ENCODE measurements at places on chromosomes 6 and 20.
A peak's percentile ranks its signal among the peaks of the same experiment; 100 is the strongest.

DNA sequence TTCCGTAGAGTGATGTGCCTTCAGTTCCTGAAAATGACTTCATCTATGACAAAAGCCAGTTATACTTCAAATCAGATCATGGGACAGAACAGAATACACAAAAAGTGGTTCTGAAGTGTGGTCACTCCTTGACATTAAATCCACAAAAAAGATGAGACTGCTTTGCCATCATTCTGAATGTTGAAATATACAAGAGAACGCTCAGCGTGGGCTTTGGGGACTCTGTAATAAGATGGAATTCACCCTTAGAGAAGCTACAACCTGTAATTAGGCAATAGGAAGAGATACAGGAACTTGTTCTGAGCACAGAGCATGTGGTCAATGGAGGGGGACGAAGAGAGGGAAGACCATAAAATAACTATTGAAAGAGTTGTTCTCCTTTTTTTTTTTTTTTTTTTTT is 184.3 kb downstream of the CARMIL1 start:
- no peak for DNase-seq

GRCh38 chr6:17116117-17116440 is 14.2 kb downstream of the STMND1 start:
- no peak for DNase-seq

GRCh38 chr20:50308513-50309279 is 118.1 kb downstream of the CEBPB start:
- peak; percentile 59 for DNase-seq

- DNase-seq: no peak
These were observed 25.7 kb downstream of the GSTA4 start for GRCh38 chr6:52969359-52969758.

DNA sequence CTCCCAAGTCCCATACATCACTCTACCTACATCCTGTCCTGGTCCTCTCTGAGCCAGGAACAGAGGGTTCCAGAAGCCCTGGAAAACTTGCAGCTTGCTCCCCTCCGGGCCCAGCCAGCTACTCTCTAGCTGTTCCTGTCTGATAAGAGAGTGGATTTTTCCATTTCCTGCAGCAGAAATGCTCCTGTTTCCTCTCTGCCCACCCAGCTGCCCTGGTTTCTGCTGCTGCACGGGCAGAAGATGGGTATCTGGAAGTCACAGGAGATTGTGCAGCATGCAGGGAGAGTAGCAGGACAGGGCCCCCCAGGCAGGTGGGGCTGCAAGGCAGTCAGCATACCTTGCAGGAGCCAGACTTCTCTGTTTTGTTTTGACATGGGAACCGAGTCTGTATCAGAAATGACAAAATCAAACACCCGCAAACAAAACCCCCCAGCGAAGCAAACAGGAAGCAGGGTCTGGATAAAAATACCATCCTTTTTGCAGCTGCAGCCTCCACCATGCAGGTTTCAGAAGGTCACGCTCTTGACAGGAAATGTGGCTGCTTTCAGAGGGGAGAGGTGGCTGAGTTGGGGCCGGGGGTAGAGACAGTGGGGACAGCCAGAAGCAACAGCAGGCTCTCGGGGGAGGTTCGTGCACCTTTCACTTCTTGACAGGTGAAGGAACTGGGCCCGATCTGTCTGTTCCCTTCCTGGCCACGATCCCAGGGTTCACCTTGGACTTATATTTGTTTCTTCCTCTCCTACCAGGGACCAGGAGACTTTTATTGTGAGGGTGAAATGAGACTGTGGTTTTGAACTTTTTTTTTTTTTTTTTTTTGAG is 50.8 kb upstream of the FAM83D start:
- no peak for DNase-seq

DNA sequence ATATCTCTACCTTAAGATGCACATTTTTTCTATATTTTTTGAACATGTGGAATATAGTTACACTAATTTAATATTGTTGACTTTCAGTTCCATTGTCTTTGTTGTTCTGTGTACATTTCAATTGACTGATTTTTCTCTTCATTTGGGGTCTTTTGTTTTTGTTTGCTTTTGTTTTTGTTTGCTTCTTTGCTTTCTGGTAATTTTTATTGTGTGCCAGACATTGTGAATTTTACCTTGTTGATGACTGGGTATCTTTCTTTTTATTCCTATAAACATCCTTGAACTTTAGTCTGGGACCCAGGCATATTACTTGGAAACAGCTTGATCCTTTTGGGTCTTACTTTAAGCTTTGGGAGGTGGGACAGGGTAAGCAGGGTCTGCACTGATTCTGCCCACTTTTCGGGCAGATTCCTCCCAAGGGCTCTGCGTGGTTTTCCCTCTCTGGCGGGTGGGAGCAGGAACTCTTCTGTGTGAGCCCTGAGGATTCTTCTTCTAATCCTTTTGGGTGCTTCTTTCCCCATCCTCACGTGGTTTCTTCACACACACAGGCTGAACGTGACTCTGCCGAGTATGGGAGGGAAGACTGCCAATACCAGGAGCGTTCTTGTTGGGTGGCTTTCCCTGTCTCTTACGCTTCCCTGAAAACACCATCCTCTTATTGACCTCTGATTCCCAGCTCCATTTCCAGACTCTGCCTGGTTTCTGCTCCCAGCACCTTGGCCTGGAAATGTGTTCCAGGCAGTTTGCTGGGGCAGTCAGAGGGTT is 200.5 kb downstream of the ARID1B start:
- DNase-seq: no peak

GRCh38 chr6:110826236-110827129 is 11.2 kb upstream of the CDK19 start:
- DNase-seq: no peak

- DNase-seq: no peak
These were observed 21.9 kb upstream of the PNRC1 start for GRCh38 chr6:89058627-89059026.

DNA sequence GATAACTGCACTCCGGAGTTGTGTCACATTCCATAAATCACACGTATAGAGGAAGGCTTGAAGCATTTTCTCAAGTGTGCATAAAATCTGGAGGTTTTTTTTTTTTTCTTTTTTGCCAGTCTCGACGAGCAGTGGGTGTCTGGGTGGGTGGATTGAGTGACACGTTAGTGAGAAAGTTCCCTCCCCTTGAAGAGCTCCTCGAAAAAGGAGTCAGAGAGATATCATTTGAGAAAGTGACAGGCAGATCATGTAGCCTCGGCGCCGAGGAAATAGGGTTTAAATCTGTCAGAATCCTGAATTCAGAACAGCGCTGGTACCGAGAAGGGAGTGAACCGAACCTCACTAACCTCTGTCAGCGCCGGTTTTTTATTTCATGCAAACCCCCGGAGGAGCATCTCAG is 269.5 kb upstream of the ARID1B start:
- peak; percentile 9 for DNase-seq

GRCh38 chr6:3759646-3760232 is 8.2 kb upstream of the PXDC1 start:
- DNase-seq: no peak

DNA sequence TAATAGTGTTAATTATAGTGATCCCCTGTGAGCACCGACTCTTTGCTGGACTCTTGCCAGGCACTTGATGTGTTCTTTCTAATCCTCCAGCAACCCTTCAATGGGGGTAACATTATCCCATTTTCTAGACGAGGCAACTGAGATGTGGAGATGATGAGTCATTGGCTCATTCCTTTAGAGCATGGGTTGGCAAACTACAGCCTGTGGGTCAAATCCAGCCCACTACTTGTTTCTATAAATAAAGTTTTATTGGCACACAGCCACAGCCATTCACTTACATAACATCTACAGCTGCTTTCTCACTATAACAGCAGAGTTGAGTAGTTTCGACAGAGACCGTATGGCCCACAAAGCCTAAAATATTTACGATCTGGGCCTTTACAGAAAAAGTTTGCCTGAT is 249.5 kb upstream of the KCNG1 start:
- DNase-seq: no peak

GRCh38 chr6:1858196-1858595 is 248.5 kb downstream of the FOXC1 start:
- DNase-seq: no peak

GRCh38 chr6:113829696-113830045 is 27.5 kb upstream of the MARCKS start:
- no peak for DNase-seq

DNA sequence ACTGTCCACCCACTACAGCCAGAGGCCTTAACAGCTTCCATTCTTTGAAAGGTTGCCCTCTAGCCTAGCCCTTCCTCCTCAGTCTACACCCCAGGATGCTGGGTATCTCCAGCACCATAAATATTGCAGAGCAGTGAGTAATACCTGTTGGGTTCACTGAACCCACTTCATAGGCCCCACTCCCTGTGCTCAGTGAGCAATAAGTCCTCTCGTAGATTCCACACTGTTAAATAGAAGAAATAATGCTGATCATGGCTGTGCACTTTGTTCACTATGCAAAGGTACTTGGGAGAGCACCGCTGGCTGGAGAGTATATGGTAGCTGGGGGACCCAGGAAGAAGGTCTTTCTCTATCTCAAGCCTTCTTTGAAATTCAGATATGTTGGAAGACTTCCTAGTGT is 87.3 kb downstream of the RSPH3 start:
- no peak for DNase-seq

DNA sequence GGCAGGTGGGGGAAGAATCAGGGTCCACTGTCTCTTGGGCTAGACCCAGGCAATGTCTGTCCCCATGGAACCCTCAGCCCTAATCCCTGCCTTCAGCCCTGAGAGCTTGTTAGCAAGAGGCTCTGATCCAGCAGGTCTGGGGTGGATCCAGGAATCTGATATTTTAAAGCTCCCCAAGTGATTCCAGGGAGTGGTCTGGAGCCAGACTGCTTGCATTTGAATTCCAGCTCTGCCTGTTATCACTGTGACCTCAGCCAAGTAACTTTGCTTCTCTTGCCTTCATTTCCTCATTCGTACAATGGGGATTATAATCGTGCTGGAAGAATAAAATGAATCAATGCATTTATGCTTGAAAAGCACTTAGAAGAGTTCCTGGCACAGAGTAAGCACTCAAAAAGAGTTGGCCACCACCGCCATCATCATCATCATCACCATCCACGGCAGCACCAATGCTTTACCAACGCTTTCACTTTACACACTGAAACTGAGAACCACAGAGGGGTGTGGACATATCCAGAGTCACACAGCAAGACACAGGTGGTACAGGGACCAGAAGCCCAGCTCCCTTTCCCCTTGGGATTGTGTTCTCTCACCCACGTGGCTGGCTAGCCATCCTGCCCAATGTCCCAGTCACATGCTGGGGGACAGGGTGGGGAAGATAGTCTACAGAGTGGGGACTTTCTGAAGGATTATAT is 75.7 kb upstream of the RALY start:
- no peak for DNase-seq

- DNase-seq: peak; percentile 95
These were observed 630 bp downstream of the PPP1R3G start for GRCh38 chr6:5085648-5086293.

GRCh38 chr6:53827531-53827930 is 32.7 kb downstream of the LRRC1 start:
- no peak for DNase-seq

- DNase-seq: no peak
These were observed 516 bp downstream of the LRRC1 start for GRCh38 chr6:53795340-53795701.

- no peak for DNase-seq
These were observed 92.9 kb downstream of the SHLD1 start for GRCh38 chr20:5843054-5843592.

DNA sequence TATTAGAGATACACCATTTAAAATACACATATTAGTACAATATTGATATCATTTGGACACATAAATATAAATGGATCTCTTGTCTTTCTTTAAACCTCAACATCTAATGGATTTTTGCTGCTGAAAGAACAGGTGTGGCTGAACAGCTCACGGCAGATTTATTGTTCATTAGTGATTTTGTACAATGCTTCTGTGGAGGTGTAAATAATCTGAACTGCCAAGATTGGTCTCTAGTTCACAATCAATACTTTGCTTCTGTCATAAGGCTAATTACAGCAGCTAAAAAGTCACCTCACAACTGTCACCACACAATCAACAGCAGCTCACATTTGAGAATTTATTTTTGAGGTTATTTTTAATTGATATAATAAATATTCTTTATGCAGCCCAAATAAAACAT is 162.0 kb upstream of the SIM1 start:
- no peak for DNase-seq

- DNase-seq: no peak
These were observed 101.3 kb downstream of the RALGAPA2 start for GRCh38 chr20:20611167-20611566.

DNA sequence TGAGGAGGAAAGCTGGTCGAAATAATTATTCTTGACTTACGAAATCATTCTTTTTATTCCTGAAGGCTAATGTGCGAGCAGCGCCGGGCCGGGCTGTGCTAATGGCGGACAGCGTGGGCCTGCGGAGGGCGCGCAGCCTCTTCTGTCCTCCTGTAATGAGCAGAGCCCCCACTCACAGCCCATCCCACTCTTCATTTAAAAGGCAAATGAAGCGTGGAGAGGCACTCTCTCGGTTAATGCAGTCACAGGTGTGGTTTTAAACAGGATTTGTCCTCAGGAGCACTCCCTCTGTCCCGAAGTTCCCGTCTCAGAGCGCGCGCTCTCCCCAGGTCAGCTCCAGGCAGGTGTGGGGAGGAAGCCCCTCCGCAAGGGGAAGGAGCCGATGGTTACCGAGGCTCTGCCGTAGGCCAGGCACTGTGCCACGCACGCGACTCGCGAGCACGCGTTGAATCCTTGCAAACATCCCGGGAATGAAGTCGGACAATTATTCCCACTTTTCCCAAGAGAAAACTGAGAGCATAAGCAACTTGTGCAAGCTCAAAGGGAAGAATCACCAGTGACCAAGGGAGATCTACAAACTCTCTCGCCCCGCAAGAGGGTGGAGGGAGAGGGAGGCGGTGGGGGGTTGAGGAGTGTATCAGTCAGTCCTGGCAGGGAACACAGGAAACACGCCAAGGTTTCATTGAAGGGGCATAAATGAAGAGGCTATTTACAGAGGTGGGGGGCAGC is 35.5 kb upstream of the ZFAND3 start:
- peak; percentile 76 for DNase-seq

DNA sequence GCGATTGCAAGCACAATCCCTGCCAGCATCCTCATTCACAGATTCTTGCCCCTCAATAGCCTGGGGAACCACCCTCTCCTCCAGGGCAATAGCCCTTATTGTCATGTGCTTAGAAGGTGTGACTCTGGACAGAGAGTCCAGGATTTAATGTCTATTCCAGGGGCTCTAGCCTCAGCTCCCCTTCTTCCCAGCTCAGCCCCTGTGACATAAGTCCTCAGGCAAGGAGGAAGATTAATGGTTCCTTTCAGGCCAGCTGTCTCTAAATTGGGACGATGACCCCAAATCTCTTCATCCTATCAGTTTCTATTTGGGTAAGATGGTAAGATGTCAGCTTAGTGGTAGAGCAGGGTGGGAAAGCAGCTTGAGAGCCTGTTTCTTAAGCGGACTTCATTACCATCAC is 8.1 kb downstream of the LRFN2 start:
- no peak for DNase-seq

GRCh38 chr6:125944434-125944816 is 12.1 kb upstream of the HINT3 start:
- DNase-seq: no peak

- no peak for DNase-seq
These were observed 206.7 kb downstream of the CENPW start for GRCh38 chr6:126546541-126547120.

Measured in right kidney (tissue), 9 donors.